NCI-H524 (cell line): ENCODE measurements at places on chromosomes 2 and 18.

DNA sequence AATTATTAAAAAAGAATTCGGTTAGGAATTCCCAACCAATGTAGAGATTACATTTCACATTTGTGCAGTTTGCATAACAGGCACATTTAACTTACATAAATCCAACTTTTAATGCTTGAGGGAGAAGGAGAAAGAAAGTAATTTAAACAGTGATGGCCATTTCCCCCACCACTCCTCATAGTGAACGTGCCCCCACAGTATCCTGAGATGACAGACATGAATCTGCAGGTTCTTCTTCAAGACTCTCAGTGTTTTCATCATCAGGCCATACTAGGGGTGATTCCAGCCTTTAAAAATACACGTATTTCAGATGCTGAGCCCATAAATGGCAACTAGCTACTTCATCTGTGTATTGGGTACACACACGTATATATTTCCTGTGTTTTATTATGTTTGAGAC is 51.3 kb upstream of the WIPF1 start:
- no peak for DNase-seq

DNA sequence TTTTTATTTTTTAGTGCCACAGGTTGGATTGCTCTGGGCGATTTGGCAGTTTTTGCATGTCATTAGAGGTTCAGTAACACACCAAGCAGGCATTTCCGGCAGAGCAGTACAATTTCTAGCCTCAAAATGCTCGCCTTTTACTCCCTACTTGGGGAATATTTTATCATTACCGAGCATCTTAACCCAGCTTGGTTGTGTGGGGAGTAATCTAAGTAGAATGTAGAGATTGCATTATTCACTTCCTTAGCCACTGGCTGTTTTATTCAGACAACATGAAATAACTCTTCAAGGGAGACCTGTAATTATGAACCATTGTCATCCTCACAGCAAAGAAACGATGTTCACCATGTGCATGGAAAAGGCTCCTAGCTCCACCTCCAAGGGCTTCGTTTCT is 13.1 kb downstream of the GRP start:
- DNase-seq: no peak

GRCh38 chr2:231917280-231918066 is 8.7 kb downstream of the NPPC start:
- DNase-seq: no peak

DNA sequence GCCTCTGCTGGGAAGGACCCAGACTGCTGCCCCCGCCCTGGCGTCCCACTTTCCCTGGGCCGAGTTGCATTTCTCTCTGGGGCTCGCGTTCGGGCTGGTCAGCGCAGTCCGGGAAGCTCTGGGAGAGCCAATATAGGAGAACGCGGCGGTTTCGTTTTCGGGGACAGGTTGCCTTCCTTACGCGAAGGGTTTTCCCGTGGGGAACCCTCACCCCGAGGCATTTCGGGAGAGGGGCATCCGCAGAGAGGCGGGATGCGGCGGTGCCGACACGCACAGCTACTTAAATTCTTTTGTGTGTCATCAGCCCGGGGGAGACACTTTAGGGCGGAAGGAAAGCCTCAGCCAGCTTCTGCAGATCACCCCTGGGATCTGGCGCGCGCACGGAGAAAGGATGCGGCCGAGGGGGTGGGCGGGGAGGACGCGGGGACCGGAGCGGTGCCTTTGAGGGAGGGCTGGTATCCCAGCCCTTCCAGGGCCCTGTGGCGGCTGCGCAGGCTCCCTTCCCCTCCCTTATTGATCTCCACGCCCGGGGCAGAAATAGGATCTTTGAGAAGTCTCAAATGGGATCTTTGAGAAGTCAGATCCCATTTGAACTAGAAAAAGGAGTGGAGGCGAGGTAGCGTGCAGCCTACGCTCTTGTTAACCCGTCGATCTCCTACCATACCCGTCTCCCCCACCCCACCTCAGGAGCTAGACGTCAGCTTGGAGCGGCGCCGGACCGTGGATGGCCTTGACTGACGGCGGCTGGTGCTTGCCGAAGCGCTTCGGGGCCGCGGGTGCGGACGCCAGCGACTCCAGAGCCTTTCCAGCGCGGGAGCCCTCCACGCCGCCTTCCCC is 1.2 kb downstream of the GATA6 start:
- peak; percentile 15 for DNase-seq

DNA sequence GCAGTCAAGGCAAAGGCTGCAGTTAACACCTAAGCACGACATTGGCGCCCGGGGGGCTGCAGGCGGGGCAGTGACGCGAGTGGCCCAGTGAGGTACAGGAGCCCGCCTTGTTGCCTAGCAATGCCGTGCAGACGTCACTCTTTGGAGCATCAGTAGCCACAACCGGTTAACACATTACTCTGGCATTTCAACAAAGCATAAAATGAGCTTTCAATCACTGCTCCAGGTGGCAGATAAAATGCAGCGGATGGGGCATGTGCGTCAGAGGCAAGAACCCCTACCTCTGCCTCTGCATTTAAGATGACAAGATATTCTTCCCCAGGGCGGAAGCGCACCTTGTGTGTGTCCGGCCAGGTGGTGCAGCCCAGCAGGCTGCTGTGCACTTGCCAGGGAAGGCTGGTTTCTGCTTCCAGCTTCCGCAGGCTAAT is 139.4 kb downstream of the MTCL1 start:
- DNase-seq: no peak

- no peak for DNase-seq
Observed at GRCh38 chr18:72869226-72870185, 1.7 kb upstream of the NETO1 start.

GRCh38 chr2:98936353-98937351 is 627 bp upstream of the CRACDL start:
- no peak for DNase-seq

- DNase-seq: no peak
Observed at GRCh38 chr18:79523206-79523735, 127.5 kb downstream of the NFATC1 start.

- peak; percentile 14 for DNase-seq
Observed at GRCh38 chr18:41456831-41457230, 498.2 kb upstream of the PIK3C3 start.

DNA sequence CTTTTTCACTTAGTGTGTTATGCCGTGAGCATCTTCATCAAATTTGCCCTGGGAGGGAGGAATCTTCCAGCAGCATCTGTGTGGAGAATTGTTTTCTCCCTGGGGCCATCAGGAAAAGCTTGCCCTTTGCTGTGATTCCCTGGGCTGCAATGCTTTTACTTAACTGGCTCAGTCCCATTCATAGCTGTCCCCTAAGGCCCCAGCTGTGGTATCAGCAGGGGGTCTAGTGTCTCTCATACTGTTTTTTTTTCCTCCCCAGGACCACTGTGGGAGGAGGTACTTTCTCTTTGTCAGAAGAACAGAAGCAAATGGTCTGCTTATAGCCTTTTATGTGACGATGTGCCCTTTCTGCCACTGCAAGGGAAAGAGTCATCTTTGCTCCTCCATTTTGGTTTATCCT is 176.8 kb upstream of the CELF4 start:
- DNase-seq: peak; percentile 84

DNA sequence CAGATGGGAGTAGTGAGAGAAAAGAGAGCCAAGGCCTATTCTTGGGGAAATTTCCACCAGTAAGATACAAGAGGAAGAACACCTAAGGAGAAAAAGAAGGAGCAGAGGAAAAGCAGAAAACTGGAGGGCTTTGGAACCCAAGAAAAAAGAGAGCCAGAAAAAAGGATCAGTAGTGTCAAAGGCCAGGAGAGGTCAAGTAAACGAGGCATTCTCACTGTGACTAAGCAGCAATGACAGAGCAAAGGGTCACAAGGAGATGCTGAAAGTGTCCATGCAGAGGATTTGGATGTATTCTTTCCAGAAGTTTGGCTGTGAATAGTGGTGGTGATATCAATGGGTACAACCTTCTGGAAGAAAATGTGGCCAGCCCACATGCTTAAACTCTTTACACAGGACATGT is 109.5 kb downstream of the DYNAP start:
- no peak for DNase-seq

DNA sequence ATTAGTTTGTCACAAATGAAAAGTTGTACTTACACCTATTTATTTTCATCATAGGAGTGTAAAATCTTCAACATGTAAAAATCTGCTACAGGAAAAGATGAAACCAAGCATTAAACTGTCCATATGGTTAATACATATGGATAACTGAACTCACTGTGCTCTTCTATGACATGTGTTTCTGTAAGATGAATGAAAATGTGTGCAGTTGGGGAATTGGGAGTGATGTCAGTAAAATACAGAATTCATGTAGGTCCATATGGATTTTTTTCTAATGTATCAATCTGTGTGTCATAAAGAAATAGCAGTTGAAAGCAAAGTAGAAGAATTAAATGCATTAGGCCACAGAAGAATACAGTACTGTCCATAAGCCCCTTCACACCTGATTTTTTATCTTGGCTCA is 178.4 kb upstream of the COL3A1 start:
- peak; percentile 33 for DNase-seq

GRCh38 chr2:237012577-237013267 is 73.0 kb upstream of the COPS8 start:
- DNase-seq: no peak

DNA sequence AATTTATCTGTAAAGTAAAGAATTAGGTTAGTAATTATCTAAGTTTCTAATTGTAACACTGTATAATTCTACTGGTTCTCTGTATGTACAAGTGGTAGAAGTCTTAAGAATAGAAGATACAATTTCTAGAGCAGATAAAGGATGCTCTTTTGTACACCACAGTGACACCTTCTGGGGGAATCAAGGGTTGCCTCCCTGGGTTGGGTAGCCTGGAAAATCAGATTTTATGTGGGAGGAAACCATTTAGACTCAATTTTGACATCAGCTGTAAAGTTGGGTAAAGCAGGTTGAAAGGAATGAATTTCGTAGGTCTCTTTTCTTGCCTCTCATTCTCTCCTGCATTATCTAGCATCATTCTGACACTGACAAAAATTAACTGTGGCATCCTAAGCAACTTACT is 354.8 kb downstream of the DCC start:
- DNase-seq: no peak

- no peak for DNase-seq
Observed at GRCh38 chr2:21251216-21251980, 127.6 kb downstream of the TDRD15 start.

DNA sequence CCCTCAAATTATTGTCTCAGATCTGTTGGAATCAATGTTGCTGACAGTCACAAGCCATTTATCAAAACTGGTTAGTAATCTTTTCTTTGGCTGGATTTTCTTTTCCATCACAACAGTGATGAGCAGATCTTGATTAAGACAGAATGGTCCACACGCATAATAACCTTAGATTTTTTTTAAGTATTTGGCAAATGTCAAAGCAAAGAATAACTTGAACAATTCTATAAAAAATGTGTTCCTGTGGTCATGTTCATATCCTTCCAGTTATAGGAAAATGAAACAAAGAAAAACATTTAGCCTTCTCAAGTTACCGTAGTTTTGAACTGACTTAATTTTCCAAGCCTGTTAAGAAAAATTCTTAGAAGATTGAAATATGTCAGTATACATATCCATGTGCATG is 659.9 kb upstream of the ID2 start:
- no peak for DNase-seq

DNA sequence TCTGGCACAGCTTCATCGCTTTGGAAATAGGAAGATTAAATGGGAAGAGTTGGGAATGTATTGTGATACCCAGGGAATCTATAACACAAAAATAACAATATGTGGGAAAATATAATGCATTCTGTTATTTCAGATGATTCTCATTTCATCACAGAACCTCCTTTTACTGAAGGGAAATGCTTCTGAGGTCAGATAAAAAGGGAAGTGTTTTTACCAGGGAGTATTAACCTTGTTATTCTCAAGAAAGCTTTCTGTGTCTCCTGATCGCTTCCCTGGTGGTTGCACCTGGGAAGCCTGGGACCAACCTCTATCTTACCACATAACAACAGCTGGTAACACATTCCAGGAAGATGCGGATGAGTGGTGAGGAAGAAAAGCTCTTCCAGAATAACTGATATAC is 47.2 kb downstream of the SCG2 start:
- DNase-seq: no peak

GRCh38 chr2:134852518-134852917 is 14.1 kb downstream of the ACMSD start:
- no peak for DNase-seq

DNA sequence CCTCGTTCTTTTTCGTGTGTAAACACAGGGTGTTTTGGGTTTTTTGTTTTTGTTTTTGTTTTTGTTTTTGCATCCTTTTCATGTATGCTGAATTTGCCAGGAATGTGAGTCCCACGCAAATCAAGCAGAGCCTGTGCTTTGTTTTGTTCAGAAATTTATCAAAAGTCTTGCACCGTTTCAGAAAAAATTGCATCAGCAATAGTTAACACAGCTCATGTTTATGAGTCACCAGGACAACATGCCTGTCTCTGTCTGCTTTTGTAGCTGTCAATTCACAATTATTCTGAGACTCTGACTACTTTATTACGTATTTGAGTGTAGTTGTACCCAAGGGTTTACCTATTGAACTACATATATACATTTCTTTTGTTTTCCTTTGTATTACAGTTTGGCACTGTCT is 38.3 kb downstream of the MRPL44 start:
- DNase-seq: no peak

GRCh38 chr2:71872466-71873051 is 275.1 kb downstream of the CYP26B1 start:
- no peak for DNase-seq

- DNase-seq: no peak
Observed at GRCh38 chr18:42183746-42184145, 228.7 kb downstream of the PIK3C3 start.

- DNase-seq: no peak
Observed at GRCh38 chr2:212854771-212855170, 296.6 kb downstream of the IKZF2 start.

GRCh38 chr2:183123959-183124221 is 353 bp upstream of the NUP35 start:
- no peak for DNase-seq

DNA sequence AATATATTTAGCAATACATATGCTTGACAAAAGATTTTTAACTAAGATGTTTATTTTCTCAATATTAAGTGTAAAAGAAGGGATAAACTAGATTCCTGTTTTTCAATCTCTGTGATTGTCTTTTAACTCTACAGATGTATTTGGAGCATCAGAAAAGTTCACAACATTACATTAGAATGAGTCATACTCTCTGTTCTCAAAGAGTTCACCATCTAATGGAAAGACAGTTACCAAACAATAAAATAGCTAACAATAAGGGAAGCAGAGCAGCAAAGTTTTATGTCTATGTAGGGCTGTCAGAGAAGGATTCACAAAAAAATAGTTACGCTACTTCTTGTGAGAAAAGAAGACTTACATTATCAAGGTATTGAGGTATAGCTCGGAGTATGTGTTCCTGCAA is 109.2 kb upstream of the MAP2 start:
- no peak for DNase-seq

DNA sequence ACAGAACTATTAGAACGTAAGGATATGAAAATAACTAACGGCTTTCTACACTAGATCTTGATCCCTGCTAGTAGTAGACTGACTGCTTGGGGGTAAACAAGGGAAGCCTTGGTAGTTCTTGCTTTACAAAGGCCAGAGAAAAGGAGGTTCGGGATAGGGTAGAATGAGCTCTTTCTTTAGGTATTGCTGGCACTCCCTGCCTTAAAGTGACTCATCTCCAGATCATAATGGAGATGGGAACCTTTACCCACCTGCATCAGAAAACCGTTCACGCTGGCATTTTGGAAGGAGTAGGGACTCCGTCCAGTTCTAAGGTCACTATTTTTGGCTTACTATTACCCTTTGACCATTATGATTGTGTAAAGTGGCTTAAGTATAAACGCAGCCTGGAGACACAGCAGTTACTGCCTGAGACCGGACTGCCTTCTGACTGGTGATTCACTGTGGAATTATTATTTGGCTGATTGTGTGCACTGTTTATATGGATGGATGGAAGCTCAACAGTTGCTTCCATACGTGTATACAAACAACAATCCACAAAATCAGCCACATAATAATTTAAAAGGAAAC is 482.5 kb downstream of the STK39 start:
- no peak for DNase-seq

- DNase-seq: no peak
Observed at GRCh38 chr18:44921974-44922373, 241.3 kb downstream of the SETBP1 start.
